ENCODE measurements at places on chromosomes 7 and 10.

DNA sequence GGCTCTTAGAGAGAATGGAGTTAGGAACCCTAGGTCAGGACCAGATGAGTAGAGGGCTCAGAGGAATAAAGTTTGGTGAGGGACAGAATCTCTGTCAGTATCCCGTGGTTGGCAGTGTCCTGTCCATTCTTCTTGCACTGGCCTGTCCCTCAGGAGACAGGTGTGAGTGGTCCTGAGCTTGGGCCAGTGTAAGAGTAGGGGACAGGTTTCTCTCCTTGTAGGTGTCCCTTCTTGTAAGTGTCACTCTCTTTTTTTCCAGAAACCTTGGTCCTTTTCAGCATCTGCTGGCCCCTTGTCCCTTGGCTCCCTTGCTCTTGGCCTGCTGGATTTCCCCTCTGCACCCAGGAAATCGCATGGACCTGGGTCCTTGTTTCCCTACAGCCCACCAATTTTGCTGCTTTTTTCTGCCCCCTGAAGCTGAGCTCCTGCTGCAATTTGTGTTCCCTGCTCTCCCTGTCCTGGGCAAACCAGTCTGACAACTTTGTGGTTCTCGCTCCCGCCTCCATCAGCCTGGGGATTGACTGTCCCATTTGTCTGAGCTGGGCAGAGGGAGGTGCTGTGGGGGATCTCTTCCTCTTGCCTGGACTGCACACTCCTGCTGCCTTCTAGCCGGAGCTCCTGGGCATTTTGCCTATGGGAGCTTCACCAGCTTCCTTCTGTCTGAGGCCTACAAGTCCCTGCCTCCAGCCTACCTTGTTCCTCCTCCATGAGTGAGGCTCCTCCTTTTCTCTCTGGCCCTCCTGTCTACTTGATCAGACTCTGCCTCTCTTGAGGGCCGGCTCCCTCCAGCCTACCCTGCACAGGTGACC is 6.5 kb downstream of the TSPAN14 start:
- no peak for DNase-seq

GRCh38 chr7:133491846-133492652 is 239.2 kb downstream of the EXOC4 start:
- DNase-seq: no peak

DNA sequence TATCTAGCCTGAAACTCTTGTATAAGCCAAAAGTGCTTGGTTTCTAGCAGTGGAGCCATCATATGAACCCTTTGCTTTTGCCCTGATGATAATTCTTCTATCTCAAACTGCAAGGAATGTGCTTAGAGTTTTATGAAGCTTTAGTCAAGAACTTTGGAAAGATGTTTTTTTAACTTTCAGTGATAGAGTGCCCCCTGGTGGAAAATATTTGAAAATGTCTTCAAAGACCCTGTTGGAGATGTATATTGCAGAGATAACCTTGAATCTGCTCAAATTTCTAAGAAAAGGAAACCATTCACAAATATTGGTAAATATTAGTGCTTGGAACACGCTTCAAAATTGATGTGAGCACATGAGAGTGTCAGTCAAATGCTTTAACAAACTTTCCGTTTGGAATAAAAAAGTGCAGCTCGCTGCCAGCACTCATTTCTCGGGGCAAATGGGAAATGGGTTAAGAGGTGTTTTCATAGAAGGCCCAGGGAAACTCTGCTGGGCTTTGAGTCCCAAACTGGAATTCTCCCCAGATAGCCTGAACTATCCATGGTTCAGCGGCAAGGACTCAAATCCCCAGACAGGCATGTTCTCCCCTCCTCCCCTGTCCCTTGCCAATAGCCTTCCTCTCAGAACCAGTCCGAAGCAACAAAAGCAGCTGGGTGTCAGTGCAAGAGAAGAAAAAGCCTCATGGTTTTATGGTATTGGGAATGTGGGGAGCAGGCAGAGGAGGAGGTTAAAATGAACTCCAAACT is 129.3 kb downstream of the MYOF start:
- no peak for DNase-seq

GRCh38 chr7:26368542-26368941 is 76.9 kb downstream of the SNX10 start:
- DNase-seq: no peak

GRCh38 chr10:43774234-43774769 is 125.6 kb upstream of the ZNF32 start:
- DNase-seq: no peak

DNA sequence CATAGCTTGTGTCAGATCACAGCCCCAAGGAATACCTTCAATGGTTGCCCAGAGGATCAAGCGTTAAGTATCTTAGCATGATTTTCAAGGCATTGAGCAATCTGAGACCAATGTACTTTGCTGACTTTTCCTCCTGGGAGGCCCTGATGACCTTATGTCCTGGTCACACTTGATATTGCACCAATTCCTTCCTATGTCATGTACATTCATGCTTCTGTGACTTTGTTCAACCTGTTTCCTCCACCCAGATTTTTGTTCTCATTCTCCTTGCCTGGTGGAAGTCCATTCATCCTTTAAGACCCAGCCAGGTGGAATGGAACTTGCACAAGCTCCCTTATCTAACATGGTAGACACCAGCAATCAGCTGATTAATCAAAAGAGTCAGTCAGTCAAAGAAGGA is 160.8 kb downstream of the PFKFB3 start:
- DNase-seq: no peak

- DNase-seq: no peak
These were observed 203.8 kb upstream of the SVIL start for GRCh38 chr10:29838539-29838938.

DNA sequence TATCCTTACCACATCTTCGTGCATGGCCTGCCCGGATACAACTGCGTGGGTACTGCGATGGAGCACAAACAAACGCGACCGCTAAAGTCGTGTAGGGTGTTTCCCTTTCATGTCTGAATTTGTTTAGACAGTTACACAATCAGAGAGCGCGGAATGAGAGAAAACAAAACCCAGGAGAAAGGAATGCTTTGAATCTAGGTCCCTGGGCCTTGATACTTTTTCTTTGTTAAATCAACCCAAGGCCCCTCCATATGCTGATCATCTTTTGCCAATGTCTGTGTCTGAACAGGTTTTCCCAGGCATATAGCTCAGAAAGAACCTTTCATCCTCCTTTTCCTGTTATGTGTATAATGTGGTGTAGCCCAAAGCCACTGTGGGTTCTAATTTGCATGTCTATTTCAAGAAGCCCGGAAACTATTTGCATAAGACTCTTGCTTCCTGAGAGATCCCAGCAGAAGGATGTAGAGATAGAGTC is 145.8 kb downstream of the FRMD4A start:
- no peak for DNase-seq

DNA sequence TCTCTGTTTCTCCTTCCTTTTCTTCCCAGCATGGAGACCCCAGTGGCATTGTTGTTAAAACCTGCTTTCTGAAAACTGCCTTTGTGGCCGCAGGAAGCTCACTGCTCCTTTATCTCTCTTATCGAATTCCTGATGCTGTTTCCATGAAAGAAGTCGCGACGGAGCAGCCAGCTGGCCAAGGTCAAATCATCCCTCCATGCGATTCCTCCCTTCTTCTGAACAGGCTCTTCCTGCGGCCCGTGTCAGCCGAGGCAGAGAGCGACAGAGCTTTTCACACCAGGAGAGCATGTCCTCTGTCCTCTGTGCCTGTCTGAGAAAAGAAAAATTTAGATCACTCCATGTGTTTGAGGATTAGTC is 242.1 kb upstream of the PITRM1 start:
- no peak for DNase-seq

DNA sequence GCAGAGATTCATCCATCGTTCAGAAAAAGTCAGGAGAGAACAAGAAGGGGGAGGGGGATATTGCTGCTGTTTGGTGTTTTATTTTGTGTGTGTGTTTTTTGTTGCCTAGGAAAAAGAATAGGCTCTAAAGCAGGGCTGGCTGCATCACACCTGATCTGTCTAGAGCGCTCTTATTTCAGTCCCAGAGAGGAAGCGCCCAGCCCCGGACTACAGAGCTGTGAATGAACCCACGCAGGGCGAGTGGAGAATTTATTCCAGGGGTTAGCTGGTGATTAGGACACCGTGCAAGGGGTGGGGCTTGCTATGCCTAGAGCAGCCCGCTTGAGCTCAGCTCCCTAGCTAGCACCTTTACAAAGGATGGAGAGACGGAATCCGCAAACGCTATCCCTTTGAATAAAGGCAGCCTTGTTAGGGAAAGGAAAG is 621 bp upstream of the FAM13C start:
- DNase-seq: no peak

GRCh38 chr7:26052706-26053105 is 99.3 kb upstream of the NFE2L3 start:
- DNase-seq: no peak

- no peak for DNase-seq
These were observed 68.1 kb downstream of the DGKB start for GRCh38 chr7:14834456-14834855.

DNA sequence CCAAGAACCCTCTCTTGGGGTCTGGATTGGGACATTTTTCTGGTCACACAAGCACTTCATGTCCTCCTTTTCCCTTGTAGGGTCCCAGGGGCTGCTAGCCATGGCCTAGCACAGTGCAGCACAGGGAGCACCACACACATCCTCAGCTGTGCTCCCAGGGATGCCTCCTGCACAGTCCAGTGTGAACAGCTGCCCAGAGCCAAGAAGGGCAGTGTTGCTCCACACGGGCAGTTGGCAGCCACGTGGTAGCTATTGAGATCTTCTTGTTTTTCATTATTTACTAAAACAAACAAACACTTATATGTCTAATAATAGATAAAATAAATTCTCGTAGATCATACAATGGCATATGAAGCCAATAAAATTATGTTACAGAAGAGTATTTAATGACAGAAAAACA is 13.9 kb upstream of the LANCL2 start:
- no peak for DNase-seq

DNA sequence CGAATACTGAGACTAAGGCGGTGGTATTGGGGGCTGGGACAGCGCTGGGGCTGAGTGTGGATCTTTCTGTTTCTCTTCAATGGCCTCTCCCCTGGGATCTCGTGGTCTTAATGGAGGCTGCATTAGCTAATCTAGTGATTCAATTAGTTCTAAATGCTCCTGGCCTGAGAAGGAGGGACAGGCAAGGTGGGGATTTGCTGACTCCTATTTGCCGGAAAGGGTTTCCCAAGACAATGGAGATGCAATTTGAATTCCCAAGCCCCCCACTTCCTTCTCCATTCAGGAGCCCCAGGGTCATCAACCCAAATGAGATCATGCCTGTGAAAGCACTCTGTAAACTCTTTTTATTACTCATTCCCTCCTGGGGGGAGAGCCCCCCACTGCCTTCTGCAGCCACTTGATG is 111.7 kb upstream of the PLXNA4 start:
- no peak for DNase-seq

DNA sequence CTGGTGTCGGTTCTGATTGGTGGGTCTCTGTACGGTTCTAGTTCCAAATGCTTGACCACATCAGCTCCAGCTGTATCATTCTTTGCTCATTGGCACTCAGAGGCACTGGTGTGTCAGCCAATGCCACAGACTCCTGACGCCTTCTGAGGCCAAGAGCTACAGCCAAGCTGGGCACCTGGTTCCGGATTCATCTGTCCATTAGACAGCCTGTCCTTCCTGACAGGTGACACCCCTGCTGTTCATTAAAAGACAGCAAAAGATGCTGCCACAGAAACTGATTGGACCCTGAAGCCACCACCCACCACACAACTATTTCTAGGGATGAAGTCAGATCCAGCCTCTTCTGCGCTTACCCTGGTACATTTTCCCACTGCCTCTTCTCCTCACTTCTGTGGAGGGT is 35.6 kb downstream of the COL13A1 start:
- DNase-seq: no peak

- no peak for DNase-seq
These were observed 17.8 kb upstream of the GPAM start for GRCh38 chr10:112201334-112201733.

DNA sequence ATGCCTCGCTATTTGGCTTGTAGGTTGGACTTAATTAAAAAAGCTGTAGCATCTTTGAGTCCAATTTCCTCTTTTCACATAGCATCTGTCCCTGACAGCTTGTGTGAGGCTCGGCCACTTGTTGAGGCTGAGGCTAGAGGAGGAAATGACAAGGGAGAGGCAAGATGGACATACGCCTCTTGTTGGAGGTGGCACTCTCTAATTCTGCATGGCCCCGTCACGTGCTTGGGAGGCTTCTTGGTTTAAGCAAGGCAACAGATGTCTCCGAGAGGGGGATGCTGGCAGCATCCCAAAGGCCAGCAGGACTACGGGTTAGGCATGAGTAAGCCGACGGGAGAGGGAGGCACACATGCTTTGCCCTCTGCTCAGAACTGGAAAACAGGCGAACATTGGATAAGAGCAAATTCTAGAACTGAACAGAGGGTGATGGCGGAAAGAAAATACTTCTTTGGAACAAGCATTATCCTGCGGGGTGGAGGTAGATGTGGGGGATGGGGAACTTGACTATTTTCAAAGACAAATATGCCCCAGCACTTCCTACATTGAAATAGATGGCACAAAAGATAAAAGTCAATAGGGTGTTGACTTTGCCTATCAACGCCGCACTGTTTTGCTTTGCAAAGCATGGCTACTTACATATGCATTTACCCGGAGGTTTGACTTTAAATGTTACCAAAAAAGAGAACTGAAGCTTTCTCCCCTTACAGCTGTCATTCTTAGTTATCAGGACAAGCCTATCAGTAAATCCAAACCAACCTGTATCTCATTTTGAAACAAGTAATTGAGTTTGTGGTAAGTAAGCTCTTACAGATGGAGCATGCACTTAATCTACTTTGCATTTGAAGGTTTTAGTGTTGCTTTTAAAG is 94.8 kb downstream of the CHN2 start:
- DNase-seq: no peak

GRCh38 chr10:4035599-4035945 is 250.6 kb upstream of the KLF6 start:
- DNase-seq: no peak

DNA sequence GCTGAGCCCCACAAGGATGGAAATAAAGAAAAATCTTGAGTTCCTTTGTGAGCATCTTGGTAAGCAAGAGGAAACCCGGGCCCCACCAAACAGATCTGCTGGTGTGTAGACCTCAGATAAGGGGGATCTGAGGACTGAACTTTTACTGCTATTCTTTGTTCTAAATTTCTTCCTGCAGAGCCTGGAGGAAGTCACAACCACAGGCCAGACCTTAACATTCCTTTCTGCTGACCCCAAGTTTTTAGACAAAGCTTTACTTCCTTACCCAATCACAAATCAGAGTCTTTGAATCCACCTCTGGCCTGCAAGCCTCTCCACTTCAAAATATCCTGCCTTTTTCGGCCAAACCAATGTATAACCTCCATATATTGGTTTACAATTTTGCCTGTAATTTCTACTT is 352.6 kb upstream of the AUTS2 start:
- no peak for DNase-seq

- DNase-seq: no peak
These were observed 153.3 kb upstream of the INSYN2A start for GRCh38 chr10:127349737-127350136.

- DNase-seq: no peak
These were observed 22.7 kb downstream of the RBM28 start for GRCh38 chr7:128321044-128321422.

DNA sequence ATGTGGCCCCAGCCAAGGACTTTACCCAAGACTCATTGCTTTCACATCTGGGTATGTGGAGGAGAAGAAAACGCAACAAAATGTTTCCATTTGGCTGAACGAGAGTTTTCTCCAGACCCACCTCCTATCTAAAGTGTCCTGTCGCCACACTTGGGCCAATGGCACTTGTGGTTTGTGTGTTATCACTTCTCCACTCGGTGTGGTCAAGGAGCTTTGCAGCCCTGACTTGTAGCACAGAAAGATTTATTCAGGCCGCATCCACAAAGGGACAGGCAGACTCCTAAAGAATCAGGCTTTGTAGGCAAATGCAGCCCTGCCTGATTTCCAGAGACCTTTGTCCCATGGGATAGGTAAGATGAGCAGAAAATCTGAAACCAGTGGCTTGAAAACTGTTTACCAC is 12.8 kb upstream of the LRRC4 start:
- DNase-seq: no peak

Data from stimulated activated CD8-positive, alpha-beta memory T cell treated with anti-CD3 and anti-CD28 coated beads, Interleukin-4, amount 100 ng/mL, for 1 hour (primary cell).